ENCODE measurements at places on chromosomes 3 and 15.
A peak's percentile ranks its signal among the peaks of the same experiment; 100 is the strongest.

- H3K4me3 ChIP-seq: no peak overlapping the region
- peaks cover 3% of the 10 kb centered on the region for H3K36me3 ChIP-seq
- DNase-seq: no peak
- H3K27me3 ChIP-seq: no peaks in the 10 kb centered on the region
These were observed 150.0 kb downstream of the ZNF609 start for GRCh38 chr15:64610257-64610919.

DNA sequence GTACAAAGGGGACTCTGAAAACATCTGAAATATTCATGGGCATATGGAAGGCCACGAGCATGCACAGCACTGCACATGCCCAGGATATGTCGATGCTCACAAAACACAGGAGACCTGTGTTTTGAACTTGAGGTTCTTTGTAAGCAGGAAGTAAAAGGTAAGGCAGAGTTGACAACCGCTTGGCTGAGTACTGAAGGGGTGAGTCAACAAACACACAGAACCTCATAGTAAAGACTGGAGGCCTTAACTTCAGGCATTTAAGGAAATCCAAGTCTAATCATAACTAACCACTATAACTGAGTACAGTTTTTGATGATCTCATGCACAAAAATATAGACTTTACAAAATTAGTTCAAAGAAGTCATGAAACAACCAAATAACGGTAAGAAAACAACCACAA lies 80.6 kb downstream of the MYO9A start:
- DNase-seq: no peak
- no peak overlapping the region for H3K27ac ChIP-seq
- H3K27me3 ChIP-seq: no peaks in the 10 kb centered on the region
- H3K4me1 ChIP-seq: peaks cover 5% of the 10 kb centered on the region
- H3K36me3 ChIP-seq: peaks cover 9% of the 10 kb centered on the region

DNA sequence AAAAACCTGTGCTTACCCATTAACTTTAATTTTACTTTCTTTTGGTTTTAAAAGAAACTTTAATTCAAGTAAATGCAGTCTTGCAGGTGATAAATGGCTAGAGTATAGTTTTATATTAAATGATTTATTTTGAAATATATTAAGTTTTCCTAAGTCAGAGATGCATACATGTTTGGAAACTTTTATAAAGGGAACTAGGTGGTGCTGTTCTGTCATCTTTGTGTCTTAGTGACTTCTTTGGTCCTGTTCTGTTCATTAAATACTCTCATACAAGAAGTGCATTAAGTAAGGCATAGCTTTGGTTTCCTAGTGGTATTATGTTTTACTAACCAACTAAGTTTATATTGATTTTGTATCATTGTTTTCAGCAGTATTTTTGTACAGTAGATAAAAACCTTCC lies 15.6 kb downstream of the CADM2 start:
- H3K27me3 ChIP-seq: no peaks in the 10 kb centered on the region
- H3K4me1 ChIP-seq: no peaks in the 10 kb centered on the region
- no peak for DNase-seq
- no peak overlapping the region for H3K27ac ChIP-seq

GRCh38 chr3:55061720-55062034 lies 133.8 kb upstream of the LRTM1 start:
- no peaks in the 10 kb centered on the region for H3K4me1 ChIP-seq
- H3K27ac ChIP-seq: no peak overlapping the region
- no peaks in the 10 kb centered on the region for H3K27me3 ChIP-seq
- DNase-seq: no peak

- no peaks in the 10 kb centered on the region for H3K27me3 ChIP-seq
- no peak for DNase-seq
- H3K4me3 ChIP-seq: no peak overlapping the region
- no peak overlapping the region for H3K27ac ChIP-seq
- no peaks in the 10 kb centered on the region for H3K36me3 ChIP-seq
- H3K4me1 ChIP-seq: no peaks in the 10 kb centered on the region
These were observed 906.6 kb downstream of the TUSC7 start for GRCh38 chr3:117616227-117616626.

- H3K36me3 ChIP-seq: peaks cover 57% of the 10 kb centered on the region
- peaks cover 26% of the 10 kb centered on the region for H3K4me1 ChIP-seq
- no peak overlapping the region for H3K4me3 ChIP-seq
- no peak for DNase-seq
These were observed 18.2 kb downstream of the ZNF592 start for GRCh38 chr15:84766461-84767035.

- H3K4me3 ChIP-seq: peak overlapping the region; percentile 74
- H3K4me1 ChIP-seq: peaks cover 52% of the 10 kb centered on the region
- no peak for DNase-seq
- no peak overlapping the region for H3K27ac ChIP-seq
These were observed 71.5 kb downstream of the SLC12A8 start for GRCh38 chr3:125140818-125141595.
